Keratinocyte (primary cell): ENCODE measurements at places on chromosomes 7 and 10. TPM values are rescaled to one million over a fixed set of nuclear protein-coding genes. Genes with fewer than 3 reads are reported as not detected.

The CLDN15 gene
- polyA plus RNA-seq, result 1.9 to 4.1 TPM (median 2.4 TPM) in 3 replicates

The MACC1 gene
- polyA plus RNA-seq, result 9.6 to 16.4 TPM (median 11.3 TPM) in 3 replicates

The GPR26 gene
- polyA plus RNA-seq, result not detected in 3 replicates

- no peak overlapping the region for H3K4me3 ChIP-seq
- H3K36me3 ChIP-seq, result no peaks in the 10 kb centered on the region
- no peak for DNase-seq
- peaks cover 26% of the 10 kb centered on the region for H3K4me1 ChIP-seq
- no peaks in the 10 kb centered on the region for H3K27me3 ChIP-seq
Observed at GRCh38 chr10:48417374-48417773, 110.9 kb downstream of the MAPK8 start.

GRCh38 chr10:124408357-124408756, 10.4 kb downstream of the OAT start:
- H3K36me3 ChIP-seq, result peaks cover 39% of the 10 kb centered on the region
- no peak overlapping the region for H3K4me3 ChIP-seq
- no peak overlapping the region for H3K27ac ChIP-seq
- no peak for DNase-seq
- H3K27me3 ChIP-seq, result no peaks in the 10 kb centered on the region

DNA sequence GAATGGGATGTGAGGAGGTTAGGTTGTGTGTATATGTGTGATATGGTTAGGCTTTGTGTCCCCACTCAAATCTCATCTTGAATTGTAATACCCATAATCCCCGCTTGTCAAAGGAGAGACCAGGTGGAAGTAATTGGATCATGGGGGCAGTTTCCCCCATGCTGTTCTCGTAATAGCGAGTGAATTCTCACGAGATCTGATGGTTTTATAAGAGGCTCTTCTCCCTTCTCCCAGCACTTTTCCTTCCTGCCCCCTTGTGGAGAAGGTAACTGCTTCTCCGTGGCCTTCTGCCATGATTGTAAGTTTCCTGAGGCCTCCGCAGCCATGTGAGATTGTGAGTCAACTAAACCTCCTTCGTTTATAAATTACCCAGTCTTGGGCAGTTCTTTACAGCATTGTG, 47.3 kb downstream of the NPVF start:
- H3K4me1 ChIP-seq, result no peaks in the 10 kb centered on the region
- no peak for DNase-seq
- H3K27me3 ChIP-seq, result peaks cover 4% of the 10 kb centered on the region

GRCh38 chr10:1323951-1324350, 267.8 kb downstream of the WDR37 start:
- no peak overlapping the region for H3K27ac ChIP-seq
- no peak for DNase-seq
- H3K36me3 ChIP-seq, result no peaks in the 10 kb centered on the region
- no peaks in the 10 kb centered on the region for H3K4me1 ChIP-seq
- H3K27me3 ChIP-seq, result no peaks in the 10 kb centered on the region

- no peak overlapping the region for H3K27ac ChIP-seq
- H3K27me3 ChIP-seq, result no peaks in the 10 kb centered on the region
- no peak overlapping the region for H3K4me3 ChIP-seq
- H3K4me1 ChIP-seq, result no peaks in the 10 kb centered on the region
Observed at GRCh38 chr10:69497611-69498390, 46.5 kb downstream of the TSPAN15 start.

GRCh38 chr7:158561659-158562058, 26.0 kb downstream of the PTPRN2 start:
- H3K4me3 ChIP-seq, result no peak overlapping the region
- H3K36me3 ChIP-seq, result no peaks in the 10 kb centered on the region
- no peaks in the 10 kb centered on the region for H3K4me1 ChIP-seq
- H3K27me3 ChIP-seq, result no peaks in the 10 kb centered on the region
